ENCODE measurements at places on chromosomes 3 and 15.

- no peak for DNase-seq
Observed at GRCh38 chr15:31308185-31308639, 18.4 kb upstream of the KLF13 start.

- DNase-seq: no peak
Observed at GRCh38 chr3:116757315-116757714, 47.7 kb downstream of the TUSC7 start.

- peak; percentile 27 for DNase-seq
Observed at GRCh38 chr3:24220859-24221657, 273.6 kb downstream of the THRB start.

GRCh38 chr3:156093964-156094363 is 26.4 kb upstream of the KCNAB1 start:
- peak; percentile 8 for DNase-seq

DNA sequence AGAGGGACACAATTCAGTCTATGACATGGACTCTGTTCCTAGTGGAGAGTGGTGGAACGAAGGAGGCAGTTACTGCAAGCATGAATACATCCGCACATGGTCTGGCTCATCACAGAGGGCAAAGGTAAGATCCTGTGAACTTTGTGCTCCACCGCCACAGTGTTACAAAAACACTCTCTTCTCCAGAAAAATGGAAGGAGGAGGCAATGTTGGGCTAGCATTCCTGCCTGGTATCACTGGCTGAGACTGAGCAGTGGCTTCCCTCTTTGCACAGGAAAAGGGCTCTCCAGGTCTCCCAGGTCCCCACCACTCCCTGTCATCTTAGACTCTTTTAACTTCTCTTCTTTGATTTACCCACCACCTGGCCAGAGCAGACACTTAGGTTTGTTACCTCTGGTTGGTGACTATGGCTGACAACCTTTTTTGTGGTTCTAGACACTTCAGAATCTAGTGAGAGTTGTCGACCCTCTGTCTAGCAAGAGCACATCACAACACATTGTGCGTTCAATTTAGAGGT is 1.5 kb upstream of the EEFSEC start:
- DNase-seq: no peak

GRCh38 chr15:85480923-85481322 is 100.5 kb downstream of the AKAP13 start:
- DNase-seq: no peak

- no peak for DNase-seq
Observed at GRCh38 chr3:132606085-132606484, 9.0 kb downstream of the ACKR4 start.

DNA sequence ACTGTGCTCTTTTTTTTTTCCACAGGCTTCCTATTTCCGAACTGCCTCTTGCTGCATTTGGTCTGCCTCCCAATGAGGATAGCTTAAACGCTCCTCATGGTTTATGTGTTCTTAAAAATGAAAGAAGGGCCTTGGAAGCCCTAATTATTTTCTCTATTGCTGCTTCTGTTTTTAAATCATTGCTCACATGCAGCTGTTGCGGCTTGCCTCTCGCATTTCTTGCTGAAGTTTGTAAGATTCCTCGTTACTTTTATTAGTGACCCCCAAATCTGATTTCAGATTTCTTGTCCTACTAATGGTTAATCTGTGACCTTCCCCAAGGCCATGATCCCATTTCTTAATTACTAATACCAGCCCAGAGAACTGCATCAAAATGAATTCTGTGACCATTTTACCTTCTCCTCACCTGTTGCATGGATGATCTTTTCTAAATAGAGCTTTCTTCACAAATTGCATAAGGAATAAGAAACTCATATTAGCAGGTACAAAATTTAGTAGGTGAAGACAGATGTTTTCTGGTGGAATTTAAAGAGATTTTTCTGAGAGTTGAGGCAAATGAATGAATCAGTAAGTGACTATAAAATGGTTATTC is 1.8 kb downstream of the UBE2E1 start:
- DNase-seq: no peak

DNA sequence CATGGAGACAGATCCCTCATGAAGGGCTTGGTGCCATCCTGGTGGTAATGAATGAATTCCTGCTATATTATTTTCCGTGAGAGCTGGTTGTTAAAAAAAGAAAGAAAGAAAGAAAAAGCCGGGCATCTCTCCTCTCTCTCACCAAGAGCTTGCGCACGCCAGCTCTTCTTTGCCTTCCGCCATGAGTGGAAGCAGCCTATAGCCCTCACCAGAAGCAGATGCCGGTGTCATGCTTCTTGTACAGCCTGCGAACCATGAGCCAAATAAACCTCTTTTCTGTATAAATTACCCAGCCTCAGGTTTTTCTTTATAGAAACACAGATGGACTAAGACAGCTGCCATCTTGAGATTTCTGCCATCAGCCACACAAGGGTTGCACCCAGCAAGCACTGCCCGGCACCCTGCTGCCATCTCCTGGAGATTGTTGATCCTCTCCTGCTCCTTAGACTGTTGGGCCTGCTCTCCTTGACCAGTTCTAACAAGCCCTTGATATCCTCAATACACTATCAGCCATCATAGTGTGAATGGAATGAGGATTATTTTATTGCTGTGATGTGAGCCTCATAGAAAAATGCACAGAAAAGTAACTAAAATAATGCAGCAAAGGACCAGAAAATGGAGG is 3.5 kb upstream of the AHSG start:
- DNase-seq: no peak

- peak; percentile 80 for DNase-seq
Observed at GRCh38 chr3:190862209-190863118, at the start of gene GMNC. GMNC (minus strand) TSS chr3:190862694; CDS start chr3:190862615, 79 bp downstream.

DNA sequence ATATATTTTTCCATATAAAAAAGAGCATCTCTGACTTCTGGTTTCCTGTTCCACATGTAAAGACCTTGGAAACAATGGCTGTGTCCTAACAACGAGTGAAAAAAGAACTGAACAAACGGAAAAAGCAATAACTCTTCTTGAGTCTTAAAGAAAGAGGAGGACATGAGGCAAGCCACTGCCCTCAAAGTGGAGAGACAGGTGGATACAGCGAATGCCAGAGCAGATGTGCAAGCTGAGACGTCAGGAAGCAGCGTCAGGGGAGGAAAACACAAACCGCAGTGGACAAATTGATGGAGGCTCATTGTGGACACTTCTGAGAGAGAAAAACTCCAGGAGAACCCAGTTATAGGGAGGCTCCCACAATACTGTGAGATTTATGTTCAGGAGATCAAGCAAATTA is 208.0 kb upstream of the MME start:
- no peak for DNase-seq

GRCh38 chr15:85545752-85546151 is 165.3 kb downstream of the AKAP13 start:
- no peak for DNase-seq

- peak; percentile 82 for DNase-seq
Observed at GRCh38 chr3:123447749-123448517, 957 bp downstream of the ADCY5 start.

GRCh38 chr15:62855085-62855476 is 187.5 kb upstream of the TPM1 start:
- DNase-seq: no peak

DNA sequence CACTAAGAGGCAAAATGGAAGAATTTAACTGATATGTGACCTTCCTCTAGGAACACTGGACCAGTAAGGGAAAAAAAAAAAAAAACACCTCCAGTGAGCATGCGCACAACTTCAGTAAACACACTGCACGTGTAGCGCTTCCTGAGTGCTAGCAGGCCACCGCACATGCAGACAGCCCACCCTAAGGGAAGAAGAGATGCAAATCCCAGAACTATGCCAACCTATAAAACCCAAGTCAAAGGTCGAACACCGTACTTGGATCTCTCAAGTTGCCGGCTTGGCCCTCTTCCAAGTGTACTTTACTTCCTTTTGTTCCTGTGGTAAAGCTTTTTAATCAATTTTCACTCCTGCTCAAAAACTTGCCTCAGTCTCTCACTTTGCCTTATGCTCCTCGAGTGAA is 64.5 kb upstream of the CADPS start:
- no peak for DNase-seq

GRCh38 chr3:177145381-177145780 is 51.9 kb downstream of the TBL1XR1 start:
- no peak for DNase-seq

DNA sequence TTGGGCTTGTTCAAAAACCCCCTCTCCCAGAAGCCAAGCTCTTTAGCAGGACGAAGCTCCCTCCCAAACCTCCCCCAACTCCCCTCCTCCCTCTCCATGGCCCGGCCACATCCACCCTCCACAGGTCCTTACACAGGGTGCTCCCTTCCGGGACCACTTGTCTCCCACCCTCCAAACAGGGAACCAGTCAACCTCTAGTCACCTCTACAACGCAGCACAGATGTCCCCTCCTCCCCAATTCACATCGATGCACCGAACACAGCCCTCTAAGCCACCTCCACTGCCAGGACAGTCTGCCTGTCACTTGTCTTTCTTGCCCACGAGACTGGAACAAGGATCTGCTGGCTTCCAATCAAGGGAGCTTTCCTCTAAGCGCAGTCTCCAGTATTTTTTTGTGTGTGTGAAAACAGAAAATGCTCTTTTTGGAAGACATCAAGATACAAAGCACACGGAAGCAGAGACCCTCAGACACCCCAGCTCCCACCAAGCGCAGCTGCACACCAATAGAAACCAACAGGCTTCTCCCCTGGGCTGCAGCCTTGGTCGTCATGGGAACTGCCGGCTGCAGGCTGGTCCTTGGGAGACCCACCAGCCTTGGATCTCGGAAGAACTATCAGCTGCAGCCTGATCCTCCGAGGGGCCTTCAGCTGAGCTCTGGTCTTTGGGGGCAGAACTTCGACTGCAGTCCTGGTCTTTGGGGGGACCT is 26.5 kb downstream of the IQSEC1 start:
- no peak for DNase-seq

GRCh38 chr3:157398598-157398997 is 38.1 kb upstream of the PTX3 start:
- no peak for DNase-seq

DNA sequence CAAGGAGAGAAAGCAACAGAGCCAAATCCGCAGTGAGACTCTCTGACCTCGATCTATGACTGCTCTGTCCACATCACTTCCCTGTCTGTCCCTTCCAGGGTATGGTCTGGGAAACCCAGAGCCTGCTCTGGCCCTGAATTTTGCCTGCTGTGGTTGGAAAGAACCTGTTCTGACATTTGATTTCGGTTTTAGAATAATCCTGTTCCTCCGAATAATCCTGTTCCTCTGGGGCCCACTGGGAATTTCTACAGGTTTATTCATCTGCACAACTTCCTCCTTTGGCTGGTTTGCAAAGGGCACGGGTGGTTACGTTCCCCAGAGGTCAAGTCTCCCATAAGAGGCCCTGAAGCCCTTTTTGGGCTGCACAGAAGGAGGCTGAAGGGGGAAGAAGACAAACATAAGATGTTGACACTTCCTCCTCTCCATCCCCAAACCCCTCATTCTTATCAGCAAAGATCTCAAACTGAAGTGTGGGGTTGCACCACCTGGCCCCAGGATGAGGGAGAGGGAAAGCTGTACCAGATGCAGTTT is 10.6 kb downstream of the LAMP3 start:
- no peak for DNase-seq

- DNase-seq: no peak
Observed at GRCh38 chr3:135034891-135035440, 239.9 kb downstream of the EPHB1 start.

GRCh38 chr3:58560771-58561311 is 16.4 kb downstream of the FAM107A start:
- peak; percentile 88 for DNase-seq

All from neural progenitor cell (in vitro differentiated cells).